Stimulated activated CD8-positive, alpha-beta memory T cell treated with anti-CD3 and anti-CD28 coated beads, Interleukin-4, amount 100 ng/mL, for 4 hours (primary cell): ENCODE measurements at places on chromosomes 4 and X.

GRCh38 chr4:101649790-101650515 is 140.6 kb upstream of the BANK1 start:
- no peak for DNase-seq

- DNase-seq, result no peak
Measured at GRCh38 chr4:71540749-71541269, 202.0 kb downstream of the SLC4A4 start.

DNA sequence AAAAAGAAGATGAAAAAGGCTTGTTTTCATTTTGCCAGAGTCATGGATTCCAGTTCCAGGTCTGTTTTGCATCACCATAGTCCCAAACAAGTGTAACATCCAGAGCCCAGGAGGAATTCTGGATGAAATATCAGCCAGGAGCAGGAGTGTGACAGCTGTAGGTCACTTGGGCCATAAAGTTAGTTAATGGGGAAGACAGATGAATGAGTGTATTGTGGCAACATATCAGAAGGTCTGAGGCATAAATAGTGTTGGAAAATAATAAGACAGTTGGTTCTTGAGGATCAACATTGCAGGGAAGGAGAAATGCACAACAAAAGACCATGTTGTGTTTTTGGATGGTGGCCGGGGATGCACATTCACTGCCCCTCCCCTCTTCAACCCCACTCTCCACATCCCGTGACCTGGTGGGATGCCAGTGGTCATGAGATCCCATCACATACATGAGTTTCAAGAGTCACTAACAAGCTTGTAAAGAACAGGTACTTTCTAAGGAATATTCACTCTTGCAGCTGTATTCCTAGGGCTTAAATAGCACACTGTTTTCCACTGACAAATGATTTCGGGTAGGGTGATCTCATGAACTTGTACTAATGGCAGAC is 83.1 kb upstream of the IGFBP7 start:
- no peak for DNase-seq

DNA sequence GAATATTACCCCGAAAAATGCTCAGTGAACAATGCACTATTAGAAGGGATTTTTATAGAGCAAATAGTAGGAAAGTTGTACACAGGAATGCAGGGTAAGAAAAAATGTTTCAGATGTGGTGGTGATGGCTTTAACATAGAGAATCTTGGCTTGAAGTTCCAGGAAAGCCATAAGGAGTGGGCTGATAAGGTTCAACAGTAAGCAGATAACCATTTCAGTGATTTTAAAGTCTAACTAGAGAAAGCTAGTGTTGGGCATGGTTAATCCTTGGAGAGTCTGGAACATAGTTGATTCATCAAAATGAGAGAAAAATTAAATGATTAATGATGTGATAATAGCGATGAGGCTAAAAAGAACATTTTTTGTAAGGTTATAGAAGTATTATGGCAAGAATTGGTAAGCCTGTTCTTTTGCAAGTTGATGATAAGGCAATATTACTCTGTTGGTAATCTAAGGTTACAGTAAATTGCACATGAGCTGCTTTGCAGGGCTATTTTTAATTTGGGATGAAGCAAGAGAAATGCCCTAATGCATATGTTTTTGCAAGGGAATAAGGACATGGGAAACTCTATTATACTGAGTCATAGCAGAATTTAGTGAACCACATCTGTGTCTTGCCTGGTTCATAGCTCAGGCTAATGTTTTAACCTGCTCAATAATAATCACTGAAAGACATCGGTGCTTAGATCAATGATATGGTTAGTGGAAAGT is 44.3 kb downstream of the GALNTL6 start:
- DNase-seq, result no peak

GRCh38 chrX:23749576-23749975 is 6.5 kb upstream of the ACOT9 start:
- no peak for DNase-seq

DNA sequence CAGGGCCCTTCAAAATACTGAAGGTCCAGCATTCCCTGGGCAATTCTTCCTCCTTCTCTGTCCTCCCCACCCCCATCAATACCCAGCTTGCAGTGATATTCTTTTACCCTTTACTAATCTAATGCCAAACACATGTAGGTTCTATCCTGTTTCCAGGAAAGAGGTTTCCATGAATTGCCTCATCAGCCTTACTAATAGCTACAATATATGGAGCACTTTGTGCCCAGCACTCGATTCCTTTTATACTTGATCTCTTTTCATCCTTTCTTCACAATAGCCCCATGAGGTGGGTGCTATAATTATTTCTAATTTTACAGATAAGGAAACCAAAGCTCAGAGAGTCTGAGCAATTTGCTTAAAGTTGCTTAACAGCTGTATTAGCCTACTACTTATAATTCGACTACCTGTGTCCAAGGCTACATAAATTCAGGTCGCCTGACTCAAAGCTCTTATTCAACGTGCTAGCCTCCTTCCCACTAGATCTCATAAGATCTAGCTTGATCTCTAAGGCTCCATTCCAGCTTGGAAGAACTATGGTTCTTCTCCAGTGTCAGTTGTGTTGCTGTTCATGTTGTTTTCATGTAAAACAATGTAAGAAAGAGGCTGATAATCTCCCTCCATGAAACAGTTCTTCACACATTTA is 229.6 kb upstream of the PGRMC2 start:
- no peak for DNase-seq

DNA sequence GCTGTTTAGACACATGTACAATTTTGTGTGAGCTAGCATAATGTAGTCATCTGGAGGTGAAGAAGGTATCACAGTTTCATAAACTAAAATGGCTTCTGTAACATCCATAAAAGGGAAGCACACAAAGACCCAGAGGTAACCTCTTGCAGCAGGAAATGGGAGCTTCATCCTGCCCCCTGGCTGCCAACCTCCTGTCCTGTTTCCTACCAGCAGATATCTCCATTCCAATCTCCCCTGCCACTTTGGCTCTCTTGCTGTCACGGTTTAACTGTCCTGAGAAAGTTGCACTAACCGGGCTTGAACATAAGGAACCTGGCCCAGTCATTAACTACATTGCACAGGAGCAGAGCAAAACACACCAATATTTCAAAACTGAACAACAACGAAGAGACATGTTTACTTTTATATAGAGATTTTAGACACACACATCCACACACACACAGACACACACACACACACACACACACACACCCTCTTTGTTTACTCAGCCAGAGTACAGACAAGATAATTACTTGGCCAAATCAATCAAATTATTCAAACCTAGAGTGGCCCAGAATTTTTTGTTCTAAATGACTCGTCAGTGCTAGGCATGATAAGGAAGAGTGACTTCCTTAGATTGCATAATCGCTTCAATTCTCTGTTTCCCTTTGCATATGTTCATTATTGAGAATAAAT is 24.2 kb downstream of the MID2 start:
- DNase-seq, result no peak
